ENCODE measurements at places on chromosomes 11 and 22.

DNA sequence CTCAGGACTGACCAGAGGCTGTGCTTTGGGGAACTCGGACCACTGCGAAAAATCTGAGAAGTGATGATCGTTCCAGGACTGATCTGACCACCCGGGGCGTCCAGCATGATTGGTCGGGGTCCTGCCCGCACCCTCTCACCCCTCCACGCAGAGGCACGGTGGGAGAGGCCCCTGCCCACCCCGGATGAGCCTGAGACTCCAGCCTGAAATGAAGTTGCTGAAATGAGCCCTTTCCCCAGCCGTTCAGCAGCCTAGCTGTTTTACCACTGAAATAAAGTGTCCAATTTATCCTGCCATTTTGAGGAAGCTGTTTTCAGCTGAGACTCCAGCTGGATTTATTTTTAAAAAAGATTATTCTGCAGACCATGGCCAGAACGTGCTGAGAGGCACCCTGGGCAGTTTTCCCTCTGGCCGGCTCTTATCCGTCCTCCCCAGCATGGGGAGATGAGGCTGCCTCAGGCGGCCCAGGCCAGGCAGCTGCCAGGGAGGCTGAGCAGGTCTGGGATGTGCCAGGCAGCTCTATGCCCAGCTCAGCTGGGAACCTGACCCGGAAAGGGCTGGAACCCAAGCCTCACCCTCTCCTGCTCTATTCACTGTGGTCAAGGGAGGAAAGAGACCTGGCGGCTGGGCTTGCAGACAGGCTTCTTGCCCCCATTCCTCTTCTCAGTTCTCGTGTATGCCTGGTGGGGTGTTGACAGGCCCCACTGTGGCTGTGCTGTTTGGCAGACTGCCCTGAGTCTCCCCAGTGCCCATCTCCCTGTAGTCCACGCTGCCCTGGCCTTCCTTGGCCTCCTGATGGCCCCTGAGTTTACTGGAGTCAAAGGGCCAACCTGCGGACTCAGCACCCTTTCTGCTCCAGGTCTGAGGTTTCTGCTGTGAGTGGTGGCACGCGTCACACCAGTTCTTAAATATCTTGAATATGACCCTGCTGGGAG, 161.0 kb upstream of the B3GAT1 start:
- no peak for DNase-seq

DNA sequence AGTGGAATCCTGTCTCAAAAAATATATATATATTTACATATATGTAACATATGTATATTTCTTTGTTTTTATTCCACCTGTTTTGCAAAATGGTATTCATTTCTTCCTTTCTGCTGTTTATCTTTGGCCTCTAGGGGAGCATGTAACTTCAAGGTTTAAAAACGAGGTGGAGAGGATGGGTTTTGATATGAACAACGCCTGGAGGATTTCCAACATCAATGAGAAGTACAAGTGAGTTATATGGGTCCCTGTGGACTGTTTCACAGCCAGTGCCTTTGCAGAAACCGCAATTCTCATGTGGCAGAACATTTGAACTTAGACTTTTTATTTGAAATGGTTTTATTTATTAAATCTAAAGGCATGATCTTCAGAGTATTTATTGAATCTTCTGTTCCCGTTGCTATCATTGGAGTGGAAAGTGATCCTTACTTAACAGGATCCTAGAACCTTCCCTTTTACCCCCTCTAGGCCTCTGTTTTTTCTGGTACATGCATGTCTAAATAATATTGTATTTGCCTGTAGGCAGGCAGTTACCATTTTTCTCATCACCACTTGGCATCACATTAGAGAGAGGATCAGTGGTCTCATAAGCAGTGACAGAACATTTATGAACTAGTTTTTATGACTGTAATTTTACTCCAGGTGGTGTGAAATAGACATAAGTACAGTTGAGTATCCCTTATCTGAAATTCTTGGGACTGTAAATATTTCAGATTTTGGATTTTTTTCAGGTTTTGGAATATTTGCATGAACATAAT, 81.5 kb upstream of the HORMAD2 start:
- DNase-seq: no peak

DNA sequence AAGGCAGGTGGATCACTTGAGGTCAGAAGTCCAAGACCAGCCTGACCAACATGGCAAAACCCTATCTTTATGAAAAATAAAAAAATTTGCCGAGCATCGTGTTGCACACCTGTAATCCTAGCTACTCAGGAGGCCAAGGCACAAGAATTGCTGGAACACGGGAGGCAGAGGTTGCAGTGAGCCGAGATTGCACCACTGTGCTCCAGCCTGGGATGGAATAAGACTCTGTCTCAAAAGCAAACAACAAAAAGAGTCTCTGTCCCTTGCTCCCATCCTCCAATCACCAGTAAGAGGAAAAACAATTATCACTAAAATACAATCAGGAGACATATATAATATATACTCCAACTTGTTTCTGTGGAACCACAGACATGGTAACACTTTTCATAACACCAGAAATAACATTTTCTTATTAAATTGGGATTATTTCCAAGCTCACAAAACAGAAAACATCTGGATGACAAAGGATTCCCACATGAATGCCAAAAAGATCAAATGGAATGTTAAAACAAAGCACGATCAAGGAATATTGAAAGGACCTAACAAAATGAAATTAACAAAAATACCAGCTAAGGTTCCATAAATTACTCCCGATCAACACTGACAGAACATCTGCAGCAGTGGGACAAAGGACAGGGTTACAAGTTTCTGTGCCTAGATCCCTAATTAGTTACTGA, 15.2 kb downstream of the FCHSD2 start:
- DNase-seq: no peak

GRCh38 chr22:48664586-48664985, 1163.1 kb downstream of the BRD1 start:
- DNase-seq: no peak

GRCh38 chr11:126355324-126355925, at the start of gene ST3GAL4:
ST3GAL4 (plus strand) TSS chr11:126355686; CDS start chr11:126406156, 50,470 bp downstream.
- peak; percentile 69 for DNase-seq
